ENCODE measurements at places on chromosomes 11 and 22.

DNA sequence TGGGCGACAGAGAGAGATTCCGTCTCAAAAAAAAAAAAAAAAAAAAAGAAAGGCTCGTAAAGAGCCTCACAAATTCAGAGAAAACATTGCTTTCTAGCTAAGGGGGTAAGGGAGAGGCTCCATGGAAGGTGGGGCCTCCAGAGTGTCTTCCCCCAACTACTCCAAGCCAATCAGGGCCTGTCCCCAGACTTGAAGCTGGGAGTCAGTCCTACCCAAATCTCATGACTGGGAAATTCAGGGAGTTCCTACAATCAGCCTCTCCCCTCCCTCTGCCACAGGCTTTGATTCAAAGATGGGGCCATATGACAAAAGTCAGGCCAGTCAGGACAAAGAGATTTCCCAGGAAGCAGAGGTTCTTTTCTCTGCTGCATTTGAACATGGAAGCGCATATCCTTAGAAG is 63.0 kb upstream of the NUP160 start:
- DNase-seq, result no peak

- no peak for DNase-seq
Measured at GRCh38 chr11:134576286-134576685, 164.2 kb upstream of the B3GAT1 start.

- no peak for DNase-seq
Measured at GRCh38 chr11:111106641-111107040, 138.9 kb upstream of the POU2AF2 start.

DNA sequence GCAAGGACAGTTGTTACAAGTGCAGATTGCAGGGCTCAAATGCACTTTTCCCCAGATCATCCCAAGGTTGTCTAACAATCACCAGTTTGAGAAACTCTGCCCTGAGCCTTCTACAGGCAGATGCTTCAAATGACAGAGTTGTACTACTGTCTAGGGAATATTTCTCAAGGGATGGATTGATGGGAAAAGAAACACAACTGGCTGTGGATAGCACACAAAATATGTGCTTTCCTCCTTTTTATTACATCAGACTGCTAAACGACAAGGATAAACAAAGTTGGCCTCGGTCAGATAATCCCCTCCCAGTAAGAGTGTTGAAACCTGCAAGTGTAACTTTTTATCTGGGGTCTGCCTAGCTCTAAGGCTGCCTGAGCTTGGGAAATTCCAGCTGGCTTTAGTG is 46.6 kb upstream of the SORL1-AS1 start:
- DNase-seq, result no peak

- DNase-seq, result no peak
Measured at GRCh38 chr11:92122561-92122960, 102.1 kb upstream of the FAT3 start.

- no peak for DNase-seq
Measured at GRCh38 chr11:103773059-103773458, 263.4 kb upstream of the DDI1 start.

- DNase-seq, result no peak
Measured at GRCh38 chr11:44903518-44903917, 47.2 kb downstream of the TP53I11 start.

DNA sequence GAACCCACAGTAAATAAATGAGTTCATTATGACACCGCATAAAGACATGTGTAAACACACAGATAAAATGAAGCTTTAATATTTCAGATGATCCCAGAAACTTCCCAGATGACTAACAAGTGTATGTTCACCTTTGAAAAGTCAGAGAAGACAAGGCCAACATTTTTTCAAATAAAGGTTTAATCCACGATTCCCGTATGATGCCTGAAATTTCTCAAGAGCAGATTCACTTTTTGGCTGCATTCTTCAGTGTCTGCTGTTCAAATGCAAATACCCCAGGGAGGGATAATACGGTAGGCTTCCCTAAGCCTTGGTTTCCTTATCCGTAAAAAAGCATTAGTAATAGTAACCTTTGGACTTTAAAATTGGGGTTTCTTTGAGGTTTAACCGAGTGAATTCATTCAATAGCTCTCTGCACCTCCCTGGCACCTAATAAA is 62.5 kb downstream of the SYTL2 start:
- no peak for DNase-seq

DNA sequence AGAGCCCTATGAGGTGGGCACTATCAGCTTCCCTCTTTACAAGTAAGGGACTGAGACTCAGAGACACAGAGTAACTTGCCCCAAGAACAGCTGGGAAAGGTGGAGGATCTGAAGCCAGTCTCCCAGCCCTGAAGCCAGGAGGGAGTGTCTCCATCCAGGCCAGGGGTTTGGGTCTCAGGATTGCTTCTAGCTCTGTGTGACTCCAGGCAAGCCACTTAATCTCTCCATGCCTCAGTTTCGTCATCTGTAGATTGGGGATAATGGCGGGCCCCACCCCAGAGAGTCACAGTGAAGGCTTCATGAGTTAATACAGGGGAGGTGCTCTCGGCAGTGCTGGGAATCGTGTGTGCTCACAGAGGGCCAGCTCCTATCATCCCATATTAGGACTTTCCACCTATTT is 10.5 kb downstream of the MAP4K2 start:
- no peak for DNase-seq

- DNase-seq, result no peak
Measured at GRCh38 chr11:111731821-111732220, 34.4 kb downstream of the PPP2R1B start.

DNA sequence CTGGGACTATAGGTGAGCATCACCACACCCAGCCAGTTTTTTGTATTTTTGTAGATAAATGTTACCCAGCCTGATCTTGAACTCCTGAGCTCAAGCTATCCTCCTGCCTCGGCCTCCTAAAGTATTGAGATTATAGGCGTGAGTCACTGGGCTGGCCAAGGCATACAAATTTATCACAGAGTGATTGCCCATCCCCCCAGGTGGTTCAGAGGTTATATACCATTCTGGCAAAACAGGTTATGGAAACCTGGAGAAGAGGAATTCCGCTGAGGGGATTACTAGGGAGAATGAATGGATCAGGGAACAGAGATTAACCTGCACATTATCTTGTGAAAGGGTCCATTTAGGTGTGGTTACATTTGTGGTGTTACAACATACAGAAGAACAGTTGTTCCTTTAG is 8.1 kb downstream of the ATG13 start:
- DNase-seq, result no peak

- no peak for DNase-seq
Measured at GRCh38 chr22:17706947-17707346, 67.3 kb downstream of the BID start.

DNA sequence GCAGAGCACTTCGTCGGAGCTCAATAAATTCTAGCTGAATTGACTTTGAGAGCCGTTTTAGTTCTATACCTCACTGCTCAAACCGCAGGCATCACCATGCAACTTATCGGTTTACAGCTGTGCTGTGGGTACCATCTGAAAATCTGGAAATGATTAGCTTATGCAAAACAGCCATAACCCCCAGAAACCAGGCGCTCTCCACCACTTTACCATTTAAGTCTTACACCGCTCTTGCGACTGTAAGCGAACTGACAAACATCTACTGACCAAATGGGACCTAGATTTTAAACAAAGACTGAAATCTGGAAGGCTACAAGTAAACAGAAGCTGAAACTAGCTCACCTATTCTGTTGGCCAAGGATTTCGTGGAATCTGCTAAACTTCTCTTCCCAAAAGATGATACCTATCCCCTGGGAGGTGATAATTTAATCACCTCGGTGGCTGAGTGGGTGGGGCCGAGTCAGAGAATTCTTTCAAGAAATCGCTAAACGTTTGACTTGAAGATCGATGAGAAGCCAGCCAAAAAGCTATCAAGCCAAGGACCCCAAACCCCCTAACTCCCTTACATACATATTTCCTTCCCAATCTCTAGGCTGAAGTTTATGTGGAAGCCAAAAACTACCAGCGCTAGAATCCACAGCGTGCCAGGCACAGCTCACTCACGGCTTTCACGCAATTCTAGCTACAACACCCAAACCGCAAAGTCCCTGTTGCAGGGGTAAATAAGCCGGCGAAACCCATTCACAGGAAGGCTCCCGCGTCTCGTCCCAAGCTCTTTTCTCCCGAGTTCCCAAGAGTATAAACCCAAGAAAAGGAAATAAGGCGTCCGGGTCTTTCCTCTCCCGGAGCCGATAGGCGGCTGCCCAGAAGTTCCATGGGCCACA is 644 bp downstream of the SPTY2D1 start:
- peak; percentile 10 for DNase-seq

DNA sequence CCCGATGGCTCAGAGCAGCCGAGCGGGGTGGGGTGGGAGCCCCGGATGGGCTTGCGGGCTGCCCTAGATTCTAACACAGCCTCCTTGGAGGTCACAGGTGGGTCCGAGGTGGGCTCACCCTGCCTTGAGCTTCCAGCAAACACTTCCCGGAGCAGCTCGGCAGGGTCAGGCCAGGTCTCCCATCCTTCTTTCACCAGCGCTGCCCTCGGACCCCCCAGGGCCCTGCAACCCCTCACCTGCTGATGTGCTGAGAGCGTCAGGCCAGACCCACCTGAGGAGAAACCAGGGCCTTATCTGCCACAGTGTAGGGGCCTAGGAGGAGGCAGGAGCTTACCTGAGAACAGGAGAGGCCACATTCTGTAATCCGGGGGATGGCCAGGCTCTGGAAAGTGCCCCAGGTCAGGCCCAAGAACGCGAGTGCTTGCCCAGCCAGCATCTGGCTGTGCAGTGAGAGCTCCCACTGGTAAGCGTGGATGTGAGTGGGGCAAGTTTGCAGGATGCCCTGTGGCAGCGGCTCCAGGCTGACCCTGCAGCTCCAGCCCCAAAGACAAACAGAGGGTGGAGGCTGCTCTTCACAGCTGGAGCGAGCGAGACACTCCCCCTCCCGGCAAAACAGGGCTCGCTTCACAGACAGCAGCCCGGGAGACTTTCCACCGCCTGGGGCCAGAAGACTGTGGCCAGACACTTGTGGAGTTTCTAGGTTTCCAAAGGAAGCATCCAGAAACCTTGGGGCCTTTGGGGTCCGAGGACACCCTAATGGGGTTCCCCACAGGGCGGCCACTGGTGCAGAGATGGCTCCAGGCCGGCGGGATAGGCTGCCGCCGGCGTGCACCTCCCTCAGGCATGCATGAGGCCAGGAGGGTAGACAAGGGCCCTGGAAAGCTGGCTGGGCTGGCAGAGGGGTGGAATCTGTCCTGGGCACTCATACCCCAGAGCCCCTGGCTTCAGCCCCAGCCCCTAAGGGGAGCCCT is at the start of gene IL17REL:
IL17REL (minus strand) TSS at position 555 of the 971 bp plus-strand sequence; CDS start at position 436, 119 bp downstream.
- no peak for DNase-seq

DNA sequence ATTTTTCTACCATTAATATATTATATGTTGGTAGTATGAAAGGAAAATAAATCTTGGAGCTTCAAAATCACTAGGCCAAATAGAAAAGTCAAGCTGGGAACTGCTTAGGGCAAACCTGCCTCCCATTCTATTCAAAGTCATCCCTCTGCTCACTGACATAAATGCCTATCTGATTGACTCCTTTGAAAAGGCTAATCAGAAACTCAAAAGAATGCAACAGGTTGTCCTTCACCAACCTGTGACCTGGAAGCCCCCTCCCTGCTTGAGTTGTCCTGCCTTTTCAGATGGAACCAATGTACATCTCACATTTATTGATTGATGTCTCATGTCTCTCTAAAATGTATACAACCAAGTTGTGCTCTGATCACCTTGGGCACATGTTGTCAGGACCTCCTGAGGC is 3.2 kb upstream of the TRIM34 start:
- no peak for DNase-seq

- no peak for DNase-seq
Measured at GRCh38 chr11:34649597-34649996, 28.7 kb downstream of the EHF start.

All from CD4-positive, alpha-beta T cell treated with Interleukin-15 for 4 hours (primary cell).